ENCODE measurements at places on chromosomes 16 and 17.

GRCh38 chr16:79767421-79768275 is 167.1 kb upstream of the MAF start:
- DNase-seq = peak; percentile 75

DNA sequence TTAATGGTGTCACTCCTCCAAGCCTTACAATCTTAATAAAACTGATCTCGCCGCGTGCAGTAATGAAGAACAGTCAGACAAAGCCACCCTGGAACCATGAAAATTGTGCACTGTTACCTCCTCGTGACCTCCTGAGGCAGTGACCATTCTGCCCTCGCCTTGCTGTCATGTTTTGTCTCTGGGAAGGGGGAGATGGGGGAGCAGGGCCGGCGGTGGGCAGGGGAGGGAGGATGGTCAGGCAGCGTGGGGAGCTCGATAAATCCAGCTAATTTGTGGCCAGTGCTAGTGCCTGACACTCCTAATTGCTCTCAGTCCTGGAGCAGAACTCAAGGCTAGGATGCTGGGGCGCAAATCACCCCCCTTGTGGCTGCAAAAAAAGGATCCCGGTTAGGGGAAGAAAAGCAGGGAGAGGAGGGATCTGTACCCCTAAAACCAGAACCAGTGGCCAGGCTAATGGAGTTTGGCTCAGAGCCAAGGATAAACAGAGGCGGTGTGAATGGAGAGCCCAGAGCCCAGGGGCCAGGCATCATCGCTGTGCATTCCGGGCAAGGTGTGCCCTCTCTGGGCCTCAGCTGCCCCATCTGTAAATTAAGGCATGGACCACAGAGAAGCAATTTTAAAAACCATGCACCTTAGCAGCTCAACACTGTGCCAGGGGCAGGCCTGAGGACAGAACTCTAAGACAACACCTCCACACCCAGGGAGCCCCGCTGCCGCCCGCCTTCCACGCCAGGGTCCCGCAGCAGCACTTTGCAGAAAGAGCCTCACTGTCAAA is 113.3 kb downstream of the ZNF423 start:
- no peak for DNase-seq

DNA sequence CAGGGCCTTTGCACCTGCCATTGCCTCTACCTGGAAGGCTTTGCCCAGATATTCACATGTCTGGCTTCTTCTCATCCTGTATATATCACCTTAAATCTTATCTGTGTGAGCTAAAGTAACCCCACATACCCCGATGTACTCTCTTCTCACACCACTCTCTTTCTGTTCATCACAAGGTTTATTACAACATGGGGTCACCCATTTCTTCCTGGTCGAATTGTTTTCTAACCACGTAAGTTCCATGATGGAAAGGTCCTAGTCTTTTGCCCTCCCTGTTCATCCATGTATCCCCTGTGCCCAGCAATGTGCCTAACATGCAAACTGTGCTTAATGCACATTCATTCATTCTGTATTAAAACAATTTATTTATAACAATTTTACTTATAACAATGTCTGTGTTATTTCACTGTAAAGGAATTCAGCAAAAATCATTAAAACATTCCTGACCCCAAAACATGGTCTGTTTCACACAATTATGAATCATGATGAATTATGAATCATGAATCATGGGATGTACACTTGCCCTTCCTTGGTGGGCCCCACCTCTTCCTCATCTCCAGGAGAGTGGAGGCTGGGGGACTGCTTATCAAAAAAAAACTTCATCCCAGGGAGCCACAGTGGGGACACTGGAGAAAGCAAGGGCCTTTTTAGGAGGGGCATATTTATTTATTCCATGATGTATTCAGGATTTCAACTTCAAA is 336.4 kb downstream of the GRIN2A start:
- DNase-seq = no peak

DNA sequence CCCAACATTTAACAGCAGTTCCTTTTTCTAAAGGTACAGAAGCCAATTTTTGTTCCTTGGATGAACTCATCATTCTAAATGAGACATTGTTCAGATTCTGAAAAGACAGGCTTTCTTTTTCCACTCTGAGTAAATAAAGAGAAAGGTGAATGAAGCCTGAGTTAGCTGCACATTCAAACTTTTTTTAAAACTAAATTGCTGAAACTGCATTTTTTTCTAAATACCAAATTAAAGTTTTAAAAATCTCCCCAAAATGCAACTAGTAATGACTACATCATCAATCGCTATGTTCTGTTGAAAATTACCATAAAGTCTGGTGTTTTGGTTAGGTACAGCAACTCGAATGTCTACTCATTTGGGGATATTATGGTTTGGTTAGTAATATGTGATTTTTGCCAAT is 9.8 kb downstream of the SCO1 start:
- no peak for DNase-seq

- DNase-seq = no peak
These were observed 68.3 kb upstream of the ALOX12 start for GRCh38 chr17:6927290-6928126.

DNA sequence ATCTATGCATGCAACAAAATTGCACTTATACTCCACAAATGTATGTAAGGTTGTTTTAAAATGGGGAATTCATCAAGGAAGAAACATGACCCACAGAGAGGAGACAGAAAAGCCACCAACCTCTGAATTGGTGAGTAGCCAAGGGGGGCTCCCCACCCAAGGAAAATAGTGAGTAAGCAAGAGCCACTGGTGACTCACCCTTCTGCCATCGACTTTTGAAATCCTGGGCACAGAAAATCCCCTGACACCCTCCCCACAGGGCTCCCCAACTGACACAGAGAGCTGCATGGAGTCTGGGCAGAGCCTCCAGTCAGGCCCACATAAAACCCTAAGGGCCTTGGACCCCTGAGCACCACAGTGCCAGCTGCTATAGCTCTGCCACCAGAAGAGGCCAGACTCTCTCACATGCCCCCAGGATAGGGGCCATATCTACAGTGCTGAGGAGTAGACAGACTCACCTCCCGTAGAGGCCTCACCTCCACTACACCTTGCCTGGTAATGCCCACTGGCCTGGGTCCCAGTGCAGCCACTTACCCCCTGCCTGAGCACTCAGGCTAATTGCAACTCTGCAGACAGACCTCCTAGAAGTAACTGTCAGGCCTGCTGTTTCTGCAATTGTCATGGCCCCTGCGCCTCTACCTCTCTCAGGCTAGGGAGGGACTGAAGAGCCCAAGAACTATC is 244.7 kb upstream of the WSB1 start:
- DNase-seq = no peak
